ENCODE measurements at places on chromosomes 3 and 15.

DNA sequence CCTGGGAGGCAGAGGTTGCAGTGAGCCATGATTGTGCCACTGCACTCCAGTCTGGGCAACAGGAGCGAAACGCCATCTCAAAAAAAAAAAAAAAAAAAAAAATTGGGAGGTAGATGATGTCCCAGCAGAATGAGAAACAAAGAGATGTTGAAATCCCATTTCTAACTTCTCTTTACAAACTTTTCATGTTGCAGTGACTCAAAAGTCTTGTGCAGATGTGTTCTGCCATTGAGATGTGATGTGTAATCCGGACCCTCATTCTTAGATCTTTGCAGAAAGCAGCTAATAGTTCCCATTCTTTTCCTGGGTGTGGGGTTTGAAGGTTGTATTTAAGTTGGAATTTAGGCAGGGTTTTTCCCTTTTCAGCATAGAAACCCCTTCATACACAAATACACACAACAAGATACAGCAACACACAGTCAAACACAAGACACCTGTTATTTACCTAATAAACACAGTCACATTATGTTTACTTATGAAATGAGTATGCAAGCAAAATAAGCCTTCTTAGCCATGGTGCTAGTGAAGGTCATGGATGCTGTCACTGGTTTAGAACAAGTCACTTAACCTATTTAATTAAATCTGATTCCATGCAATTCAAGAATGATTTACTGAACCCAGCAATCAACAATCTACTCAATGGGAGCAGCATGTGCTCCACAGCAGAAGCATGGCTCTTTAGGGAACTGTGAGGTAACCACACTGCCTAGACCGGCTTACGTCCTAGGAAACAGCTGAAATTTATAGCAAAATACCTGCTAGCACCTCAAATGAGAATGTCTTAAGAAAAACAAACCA lies 14.9 kb downstream of the SIAH2 start:
- no peak for DNase-seq

- DNase-seq: no peak
Observed at GRCh38 chr3:43758592-43759225, 68.0 kb downstream of the ABHD5 start.

- no peak for DNase-seq
Observed at GRCh38 chr3:62101488-62101887, 271.9 kb downstream of the FEZF2 start.

DNA sequence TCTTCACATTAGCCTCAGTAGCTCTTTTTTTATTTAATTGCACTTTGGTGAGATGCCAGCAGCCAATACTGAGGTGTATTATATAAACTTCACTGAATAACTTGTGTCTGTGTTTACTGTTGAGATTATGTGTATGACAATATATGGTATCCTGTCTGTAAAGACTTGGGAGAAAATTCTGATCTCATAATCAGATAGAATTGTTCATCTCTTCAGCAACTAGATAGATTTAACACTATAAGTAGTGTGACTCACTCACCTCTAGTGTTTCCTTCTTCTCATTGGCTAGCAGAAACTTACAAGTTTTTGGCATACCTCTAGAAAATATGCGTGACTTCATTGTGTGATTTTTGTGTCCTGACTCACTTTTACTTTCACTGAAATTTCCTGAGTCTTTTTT lies 67.6 kb upstream of the TGFBR2 start:
- DNase-seq: no peak

GRCh38 chr3:72924055-72924454 lies 36.2 kb downstream of the GXYLT2 start:
- no peak for DNase-seq

GRCh38 chr3:117435506-117435905 lies 725.9 kb downstream of the TUSC7 start:
- DNase-seq: no peak

GRCh38 chr3:112350018-112350810 lies 17.3 kb downstream of the CD200 start:
- DNase-seq: no peak

- DNase-seq: no peak
Observed at GRCh38 chr3:197482001-197482400, 73.8 kb downstream of the BDH1 start.

GRCh38 chr15:60871152-60871551 lies 357.9 kb downstream of the RORA start:
- no peak for DNase-seq

DNA sequence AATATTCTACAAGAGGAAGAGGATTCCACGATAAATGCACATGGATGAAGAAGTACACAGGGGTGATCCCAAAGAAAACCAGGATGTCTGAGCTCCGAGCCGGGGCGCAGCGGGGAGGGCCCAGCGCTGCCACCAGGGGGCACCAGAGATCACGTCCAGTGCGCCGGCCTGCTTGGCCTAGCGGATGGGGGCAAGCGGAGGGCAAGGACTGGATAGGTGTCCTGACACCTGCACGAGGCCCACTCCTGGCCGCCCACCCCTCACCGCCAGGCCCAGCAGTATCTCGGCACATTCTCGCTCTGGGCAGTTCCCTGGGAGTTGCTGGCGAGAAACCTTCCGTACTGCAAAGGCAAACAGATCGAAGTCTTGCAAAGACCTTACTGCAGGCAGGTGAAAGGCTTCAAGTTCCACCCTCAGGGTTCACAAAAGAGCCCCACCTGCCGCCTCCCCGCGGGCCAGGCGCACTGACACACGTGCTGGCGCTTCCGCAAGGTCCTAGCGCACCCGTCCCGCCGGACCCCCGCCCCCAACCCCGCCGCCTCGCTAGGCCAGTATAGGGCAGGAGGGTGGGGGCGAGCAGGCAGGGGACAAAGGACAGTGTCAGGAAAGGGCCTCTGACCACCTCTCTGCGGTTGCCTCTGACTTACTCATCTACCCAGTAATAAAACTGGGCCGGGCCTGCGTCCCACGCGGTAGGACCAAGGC lies 3.3 kb downstream of the ANKRD63 start:
- peak; percentile 75 for DNase-seq

DNA sequence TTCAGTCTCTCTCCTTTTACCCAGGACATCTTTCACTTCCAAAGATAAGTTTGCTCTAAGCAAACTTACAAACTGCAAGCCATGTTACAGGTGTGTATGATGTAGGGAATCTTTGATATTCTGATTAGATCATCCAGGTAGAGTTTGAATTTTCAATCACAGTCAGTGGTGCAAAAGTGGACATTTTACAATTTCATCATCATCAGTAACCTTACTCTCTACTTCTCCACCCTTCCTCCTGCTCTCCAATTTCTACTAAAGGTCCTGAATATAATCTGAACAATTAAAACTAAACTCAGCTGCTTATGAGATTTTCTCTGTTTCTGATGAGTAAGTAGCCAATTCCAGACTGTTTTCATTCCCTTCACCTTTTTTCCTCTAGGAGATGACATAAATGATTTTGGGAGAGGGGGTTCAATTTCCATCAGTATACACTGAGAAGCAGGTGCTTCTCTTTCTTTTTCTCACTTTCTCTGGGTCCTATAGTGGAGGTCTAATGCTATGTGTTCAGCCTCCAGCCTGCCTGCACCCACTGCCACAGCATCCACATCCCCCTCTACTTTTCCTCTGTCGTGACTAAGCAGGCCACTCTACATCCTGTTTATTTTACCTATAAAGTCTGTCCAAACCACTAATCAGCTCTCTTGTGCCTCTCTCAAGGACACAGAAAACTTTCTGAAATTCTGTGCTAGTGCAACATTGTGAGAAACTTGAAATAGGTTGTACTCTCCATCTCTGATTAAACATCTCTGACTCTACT lies 27.6 kb downstream of the SUCNR1 start:
- DNase-seq: no peak

- DNase-seq: no peak
Observed at GRCh38 chr15:31887246-31887645, 143.1 kb upstream of the CHRNA7 start.

GRCh38 chr3:178787960-178788359 lies 251.7 kb downstream of the KCNMB2 start:
- DNase-seq: no peak

DNA sequence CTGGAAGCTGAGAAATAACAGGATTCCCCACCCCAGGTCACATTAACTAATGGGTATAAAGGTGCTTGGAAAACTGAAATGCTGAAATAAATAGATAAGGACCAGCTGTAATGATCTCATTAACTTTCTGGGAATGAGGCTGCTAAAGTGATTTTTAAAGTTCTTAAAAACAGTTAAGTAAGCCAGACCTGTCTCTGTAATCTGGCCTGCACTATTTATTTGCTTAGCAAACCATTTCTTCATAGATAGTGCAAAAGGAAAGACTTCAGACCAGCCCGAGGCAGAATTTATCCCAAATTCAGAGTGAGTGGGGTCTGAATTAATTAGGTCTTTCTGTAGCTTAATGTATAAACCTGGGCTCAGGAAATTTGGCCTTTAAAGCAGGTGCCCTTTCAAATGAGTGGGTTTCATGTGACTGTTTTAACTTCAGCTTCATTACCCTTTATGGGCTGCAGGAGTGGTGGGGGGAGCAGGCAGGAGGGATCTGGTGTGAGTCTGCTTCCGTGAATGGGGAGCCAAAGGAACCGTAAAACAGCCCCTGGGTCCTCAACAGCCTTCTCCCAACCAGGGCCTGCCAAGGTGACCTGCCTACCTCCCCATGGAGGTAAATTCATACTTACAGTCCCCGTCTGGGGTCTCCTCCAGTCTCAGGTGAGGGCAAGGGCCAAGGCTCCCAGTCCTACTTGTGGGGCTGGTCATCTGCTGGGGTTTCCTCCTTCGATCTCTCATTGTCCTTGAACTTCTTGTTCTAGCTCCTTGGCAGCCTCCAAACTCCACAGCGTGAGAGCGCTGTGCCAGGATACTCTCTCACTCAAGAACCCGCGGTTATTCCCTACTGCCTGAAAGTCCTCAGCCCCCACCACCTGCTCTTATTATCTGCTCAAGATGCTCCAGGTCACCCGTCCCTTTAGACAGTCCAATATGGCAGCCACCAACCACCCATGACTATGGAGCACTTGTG lies 31.2 kb downstream of the MAGEF1 start:
- DNase-seq: no peak

DNA sequence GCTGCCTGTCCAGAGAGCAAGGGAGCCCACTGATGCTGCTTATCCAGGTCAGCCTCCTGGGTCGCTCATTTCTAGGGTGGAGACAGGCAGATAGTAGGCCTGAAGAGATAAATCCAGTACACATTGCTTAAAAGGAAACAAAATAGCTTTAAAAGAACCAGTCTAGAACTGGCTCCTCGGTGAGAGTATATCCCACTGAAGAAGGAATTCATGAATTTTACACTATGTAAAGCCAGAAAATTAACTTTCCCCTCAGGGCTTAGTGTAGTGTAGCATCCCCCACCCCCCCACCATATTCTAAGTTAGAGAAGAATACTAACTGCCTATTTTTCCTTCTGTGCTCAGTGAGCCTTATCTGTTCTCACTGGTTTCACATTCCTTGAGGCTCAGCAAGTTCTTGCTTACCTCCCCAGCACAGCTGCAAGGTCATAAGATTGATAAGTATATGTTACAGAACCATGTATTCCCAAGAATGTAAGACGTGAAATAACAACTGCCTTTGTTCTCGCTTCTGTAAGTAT lies 30.5 kb upstream of the NOX5 start:
- no peak for DNase-seq

All from GM12891 (cell line).